Mesendoderm (in vitro differentiated cells): ENCODE measurements at places on chromosomes 11 and 22.
A peak's percentile ranks its signal among the peaks of the same experiment; 100 is the strongest.

- no peak for DNase-seq
- H3K27me3 ChIP-seq: no peaks in the 10 kb centered on the region
- H3K4me3 ChIP-seq: no peak overlapping the region
- H3K4me1 ChIP-seq: no peaks in the 10 kb centered on the region
- no peaks in the 10 kb centered on the region for H3K36me3 ChIP-seq
Observed at GRCh38 chr11:109838026-109838425, 255.2 kb upstream of the ZC3H12C start.

DNA sequence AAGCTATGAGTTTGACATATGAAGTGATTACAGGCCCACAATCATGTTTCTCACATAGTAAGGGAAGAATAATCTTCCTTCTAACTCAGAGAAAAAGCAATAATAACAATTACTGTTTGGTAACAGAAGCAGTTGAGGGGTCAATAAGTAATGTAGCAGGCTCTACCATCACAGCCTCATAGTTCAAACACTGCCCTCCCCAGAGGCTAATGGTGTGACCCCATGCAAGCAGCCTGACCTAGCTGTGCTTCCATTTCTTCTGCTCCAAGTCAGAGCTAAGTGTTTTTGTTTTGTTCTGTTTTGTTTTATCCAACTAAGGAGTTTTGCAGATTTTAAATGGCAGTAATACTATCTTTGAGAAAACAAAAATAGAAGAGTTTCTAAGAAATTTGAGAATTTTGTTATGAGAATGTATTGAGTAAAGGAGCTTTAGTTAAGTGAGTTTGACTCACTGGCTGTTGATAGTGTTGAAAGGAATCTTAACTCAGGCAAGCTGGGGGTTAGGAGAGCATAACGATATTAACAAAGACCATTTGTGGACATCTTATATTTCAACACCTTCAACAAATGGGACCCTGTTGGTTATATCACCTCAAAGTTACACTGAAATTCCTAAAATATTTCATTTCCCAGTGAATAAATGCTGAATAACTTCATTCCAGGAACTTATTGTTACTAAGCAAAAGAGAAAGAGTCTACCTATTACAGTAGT is 48.5 kb downstream of the GUCY1A2 start:
- H3K4me1 ChIP-seq: peaks cover 2% of the 10 kb centered on the region
- H3K4me3 ChIP-seq: no peak overlapping the region
- no peak overlapping the region for H3K27ac ChIP-seq
- H3K27me3 ChIP-seq: no peaks in the 10 kb centered on the region

DNA sequence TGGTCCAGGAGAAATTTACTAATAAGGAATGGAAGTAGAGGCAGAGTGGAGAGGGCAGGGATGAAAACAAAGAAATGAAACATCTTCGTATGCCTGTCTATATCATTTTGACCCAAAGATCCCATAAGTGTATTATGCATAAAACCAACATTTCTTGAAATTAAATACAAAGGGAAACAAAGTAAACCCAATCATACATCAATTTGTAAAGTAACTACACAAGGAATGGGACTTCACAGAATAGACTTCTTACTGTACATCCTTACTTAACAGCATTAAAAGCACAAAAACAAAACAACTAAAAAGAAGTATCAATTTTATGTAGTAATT is 253.6 kb upstream of the CCDC179 start:
- no peak overlapping the region for H3K27ac ChIP-seq
- no peaks in the 10 kb centered on the region for H3K4me1 ChIP-seq
- no peaks in the 10 kb centered on the region for H3K27me3 ChIP-seq
- DNase-seq: no peak
- no peaks in the 10 kb centered on the region for H3K36me3 ChIP-seq
- H3K4me3 ChIP-seq: no peak overlapping the region

DNA sequence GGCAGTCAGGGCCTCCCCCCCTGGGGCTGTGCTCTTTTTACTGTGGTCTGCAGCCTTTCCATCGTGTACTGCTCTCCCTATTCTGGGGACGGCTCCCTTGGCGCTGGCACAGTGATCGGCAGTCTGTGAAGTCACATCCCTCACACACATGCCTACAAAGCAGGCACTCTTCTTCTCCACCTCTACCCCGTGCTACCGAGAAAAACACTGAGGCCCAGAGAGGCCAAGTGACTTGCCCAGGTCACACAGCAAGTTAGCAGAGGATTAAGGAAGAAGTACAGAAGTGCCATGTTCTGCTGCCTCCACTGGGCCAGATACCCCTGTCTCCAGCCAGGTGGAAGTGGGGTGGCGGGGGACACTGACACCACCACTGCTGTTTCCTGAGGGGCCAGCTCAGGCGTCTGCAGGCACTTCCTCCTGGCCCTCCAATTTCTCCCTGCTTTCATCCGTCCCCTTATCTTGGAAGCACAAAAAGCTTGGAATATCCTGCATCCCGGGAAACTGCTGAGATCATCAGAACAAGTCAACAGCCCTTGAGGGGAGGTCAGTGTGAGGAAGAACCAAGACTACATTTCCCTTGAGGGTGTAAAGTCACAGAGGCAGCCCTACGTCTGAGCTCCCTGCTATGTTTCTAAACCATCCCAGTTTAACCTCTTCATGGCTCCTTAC is 30.2 kb upstream of the KLHL35 start:
- no peaks in the 10 kb centered on the region for H3K27me3 ChIP-seq
- DNase-seq: peak; percentile 77
- no peak overlapping the region for H3K4me3 ChIP-seq
- no peaks in the 10 kb centered on the region for H3K36me3 ChIP-seq
- H3K27ac ChIP-seq: no peak overlapping the region
- H3K4me1 ChIP-seq: peaks cover 15% of the 10 kb centered on the region

DNA sequence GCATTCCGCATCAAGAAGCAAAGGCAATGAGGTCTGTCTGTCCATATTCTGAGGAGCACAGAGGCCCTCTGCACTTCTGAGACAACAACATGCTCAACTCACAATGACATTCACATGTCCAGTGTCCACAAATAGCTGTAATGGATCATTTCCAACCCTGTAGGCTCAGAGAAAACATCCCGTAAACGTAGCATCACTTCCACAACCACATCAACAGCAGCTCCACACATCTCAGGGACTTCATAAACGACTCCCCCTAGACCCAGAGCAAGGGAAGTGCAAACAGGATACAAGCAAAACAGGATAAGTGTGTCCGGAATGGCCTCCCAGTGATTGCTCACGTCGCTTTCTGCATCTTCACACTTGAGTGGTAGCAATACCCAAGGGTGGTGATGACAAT is 100.2 kb downstream of the SYN3 start:
- no peaks in the 10 kb centered on the region for H3K4me1 ChIP-seq
- no peaks in the 10 kb centered on the region for H3K36me3 ChIP-seq
- no peak overlapping the region for H3K4me3 ChIP-seq
- DNase-seq: no peak

- no peak overlapping the region for H3K27ac ChIP-seq
- H3K4me1 ChIP-seq: peaks cover 2% of the 10 kb centered on the region
- DNase-seq: peak; percentile 93
- H3K36me3 ChIP-seq: no peaks in the 10 kb centered on the region
Observed at GRCh38 chr11:59102259-59102765, 4.7 kb upstream of the FAM111B start.

DNA sequence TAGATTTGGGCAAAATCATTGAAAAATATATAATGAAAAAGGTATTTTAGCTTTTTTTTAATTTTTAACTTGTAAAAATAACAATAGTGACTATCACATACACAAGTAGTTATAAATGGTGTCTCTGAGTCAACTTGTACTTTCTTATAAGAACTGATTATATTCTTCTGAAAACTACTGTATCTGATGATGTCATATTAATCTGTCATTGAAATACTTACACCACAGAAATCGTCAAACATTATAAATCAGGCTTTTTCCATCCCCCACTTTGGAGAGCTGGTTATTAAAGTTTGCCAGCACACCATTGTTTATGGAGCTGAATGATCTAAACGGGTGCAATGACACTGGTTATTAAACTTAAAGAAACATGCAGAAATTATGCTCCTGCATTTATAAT is 1259.6 kb upstream of the CNTN5 start:
- H3K4me1 ChIP-seq: no peaks in the 10 kb centered on the region
- DNase-seq: no peak
- H3K4me3 ChIP-seq: no peak overlapping the region
- H3K27me3 ChIP-seq: no peaks in the 10 kb centered on the region
- H3K36me3 ChIP-seq: no peaks in the 10 kb centered on the region

DNA sequence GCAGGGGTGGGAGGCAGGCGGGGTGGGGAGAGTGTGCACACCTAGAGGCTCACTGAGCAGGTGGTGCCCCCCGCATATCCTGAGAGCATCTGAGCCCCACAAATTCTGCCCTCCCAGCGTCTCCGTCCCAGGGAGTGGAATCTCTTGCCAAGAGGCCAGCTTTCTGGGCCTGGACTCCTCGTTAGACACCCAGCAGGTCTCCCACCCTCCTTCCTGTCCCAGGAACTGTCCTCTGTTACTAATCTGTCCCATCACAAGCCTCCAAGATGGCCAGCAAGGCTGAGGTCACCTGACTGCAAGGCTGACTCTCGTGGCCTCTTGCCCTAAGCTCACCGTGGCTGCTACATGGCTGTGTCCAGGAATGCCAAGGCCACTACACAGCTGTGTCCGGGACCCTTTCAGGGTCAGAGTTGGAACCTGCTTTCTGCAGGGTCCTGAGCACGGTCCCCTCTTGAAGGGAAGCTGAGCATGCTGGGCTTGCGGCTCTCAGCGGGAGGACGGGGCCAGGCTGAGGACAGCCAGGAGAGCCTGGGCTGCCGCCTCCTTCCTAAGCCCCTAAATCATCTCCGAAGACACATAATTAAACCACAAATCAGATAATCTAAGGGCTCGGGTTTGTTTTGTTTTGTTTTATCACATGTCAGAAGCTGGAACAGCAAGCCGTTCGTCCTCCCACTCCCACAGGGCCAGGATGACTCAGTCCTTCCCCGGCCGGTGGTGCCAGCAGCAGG is 1327.3 kb downstream of the TBC1D22A start:
- H3K36me3 ChIP-seq: no peaks in the 10 kb centered on the region
- no peaks in the 10 kb centered on the region for H3K4me1 ChIP-seq
- no peak for DNase-seq
- no peak overlapping the region for H3K4me3 ChIP-seq
- H3K27ac ChIP-seq: no peak overlapping the region

DNA sequence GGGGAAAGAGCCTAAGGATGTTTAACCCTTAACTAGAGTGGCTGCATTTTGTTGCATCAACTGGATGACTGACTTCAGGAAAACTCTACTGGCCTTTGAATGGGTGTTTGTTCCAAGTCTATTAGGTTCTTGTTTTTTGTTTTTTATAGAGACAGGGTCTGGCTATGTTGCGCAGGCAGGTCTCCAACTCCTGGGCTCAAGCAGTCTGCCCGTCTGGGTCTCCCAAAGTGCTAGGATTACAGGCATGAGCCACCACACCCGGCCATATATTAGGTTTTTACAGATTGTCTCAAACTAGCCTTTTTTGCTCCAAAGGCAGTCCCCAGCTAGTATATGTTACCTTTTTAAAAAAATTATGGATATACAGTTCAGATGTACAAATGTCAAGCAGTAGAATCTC is 1.1 kb downstream of the SMARCB1 start:
- no peak overlapping the region for H3K27ac ChIP-seq
- no peaks in the 10 kb centered on the region for H3K27me3 ChIP-seq
- peaks cover 3% of the 10 kb centered on the region for H3K4me1 ChIP-seq
- peaks cover 2% of the 10 kb centered on the region for H3K36me3 ChIP-seq
